CD14-positive monocyte (primary cell): ENCODE measurements at places on chromosomes 6 and 20.

- no peak for DNase-seq
These were observed 188.2 kb downstream of the LRFN2 start for GRCh38 chr6:40398810-40399477.

DNA sequence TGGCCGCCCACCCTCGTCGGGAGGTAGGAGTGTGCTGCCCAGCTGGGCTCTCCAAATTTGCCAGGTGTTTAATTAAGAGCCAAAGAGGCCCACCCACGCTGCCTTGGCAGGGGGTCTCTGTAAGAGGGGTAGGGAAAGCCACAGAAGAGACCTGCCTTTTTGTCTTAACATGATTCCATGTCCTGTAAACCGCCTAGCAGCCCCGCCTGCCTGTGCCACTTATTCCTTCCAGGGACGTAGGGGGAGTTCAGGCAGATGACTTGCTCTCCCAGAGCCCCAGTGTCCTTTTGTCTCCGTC, 2.1 kb downstream of the FAM210B start:
- DNase-seq: no peak

DNA sequence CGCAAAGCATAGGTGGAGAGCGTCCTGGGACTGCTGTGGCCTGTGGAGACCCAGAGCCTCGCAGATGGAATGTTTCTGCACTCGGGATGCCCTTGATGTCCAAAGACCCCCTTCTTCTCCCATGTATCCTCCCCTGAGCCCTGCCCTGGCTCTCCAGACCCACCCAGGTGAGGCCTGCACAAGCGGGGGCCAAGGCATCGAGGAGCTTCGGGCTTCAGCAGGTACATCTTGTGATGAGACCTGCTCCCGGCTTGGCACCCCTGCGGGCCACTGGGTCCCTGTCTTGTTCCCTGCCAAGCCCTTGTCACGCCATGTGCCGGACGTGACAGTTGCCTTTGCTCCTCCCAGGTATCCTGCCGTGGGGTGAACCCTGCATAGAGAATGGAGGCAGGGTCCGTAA, 85.2 kb downstream of the RAMACL start:
- DNase-seq: no peak

- no peak for DNase-seq
These were observed 1.9 kb upstream of the RAET1L start for GRCh38 chr6:150026976-150027805.

GRCh38 chr6:7042654-7043545, 64.9 kb upstream of the RREB1 start:
- DNase-seq: no peak

DNA sequence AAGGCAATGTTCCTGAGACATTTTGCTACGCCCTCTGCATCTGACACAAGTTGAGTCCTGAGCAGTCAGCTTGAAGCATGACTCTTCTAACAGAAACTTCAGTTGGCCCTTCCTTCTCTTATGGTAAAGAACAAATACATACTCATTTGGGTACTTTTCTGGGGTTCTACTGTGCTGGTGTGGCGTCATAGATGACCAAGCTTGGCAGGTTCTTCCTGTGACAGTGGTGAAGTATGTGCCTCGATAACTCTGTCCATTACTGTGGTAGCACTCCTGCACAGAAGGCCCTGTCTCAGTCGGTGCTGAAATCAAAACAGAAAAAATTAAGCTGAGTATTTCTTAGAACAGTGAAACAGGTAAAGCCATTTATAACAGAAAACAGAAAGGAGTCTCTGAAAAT, 152.5 kb downstream of the SLC22A3 start:
- DNase-seq: no peak

- no peak for DNase-seq
These were observed 19.5 kb downstream of the FERMT1 start for GRCh38 chr20:6103301-6103700.

DNA sequence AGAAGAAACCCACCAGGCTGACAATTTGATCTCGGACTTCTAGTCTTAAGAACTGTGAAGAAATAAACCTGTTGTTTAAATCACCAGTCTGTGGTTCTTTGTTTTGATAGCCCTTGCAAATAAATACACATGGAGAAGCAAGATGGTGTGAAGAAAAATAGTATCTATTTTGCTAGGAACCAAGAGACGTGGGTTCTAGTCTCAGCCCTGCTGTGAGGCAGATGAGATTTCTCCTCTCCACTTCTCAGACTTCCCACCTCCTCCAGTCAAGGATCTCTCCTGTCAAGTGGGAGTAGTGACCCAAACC, 294.9 kb upstream of the JARID2 start:
- DNase-seq: no peak
